Activated effector memory CD4-positive, alpha-beta T cell treated with Interleukin-2 at 50 U/mL for 16 hours (primary cell): ENCODE measurements at places on chromosomes 2 and 18.

GRCh38 chr18:57057890-57058289 lies 89.0 kb upstream of the BOD1L2 start:
- no peak for DNase-seq

DNA sequence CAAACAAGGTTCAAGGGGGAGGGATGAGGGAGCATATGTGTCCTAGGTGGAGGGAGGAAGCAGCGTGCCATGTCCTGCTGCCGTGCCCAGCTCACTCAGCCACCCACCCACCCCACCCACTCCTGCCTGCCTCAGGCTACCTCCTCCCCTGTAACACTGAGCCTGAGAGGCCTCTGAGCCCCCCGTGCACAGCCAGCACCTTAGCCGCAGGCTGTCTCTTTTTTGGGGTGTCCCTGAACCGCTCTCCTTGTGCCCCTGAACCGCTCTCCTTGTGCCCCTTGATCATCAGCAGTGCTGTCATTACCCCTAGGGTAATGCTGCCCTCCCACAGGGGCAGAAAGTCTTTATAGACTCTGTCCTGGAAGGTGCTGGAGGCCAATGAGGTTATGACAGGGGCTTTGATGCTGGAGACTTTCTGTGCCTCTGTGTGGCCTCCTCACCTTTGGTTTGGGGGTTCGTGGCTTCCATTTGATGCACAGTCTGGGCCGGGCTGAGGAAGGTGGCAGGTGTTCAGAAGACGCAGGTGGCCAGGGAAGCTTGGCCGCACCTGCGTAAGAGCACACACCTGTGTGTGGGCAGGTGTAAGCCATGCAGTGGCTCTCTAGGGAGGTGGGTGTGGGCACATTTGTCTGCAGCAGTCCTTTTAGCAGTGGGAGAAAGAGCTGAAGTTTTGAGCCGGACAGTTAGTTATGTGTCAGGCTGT lies 140.0 kb downstream of the SEPTIN10 start:
- no peak for DNase-seq

GRCh38 chr2:42513252-42513918 lies 19.6 kb upstream of the KCNG3 start:
- no peak for DNase-seq

GRCh38 chr18:76275727-76276313 lies 219.2 kb downstream of the ZNF516 start:
- no peak for DNase-seq

DNA sequence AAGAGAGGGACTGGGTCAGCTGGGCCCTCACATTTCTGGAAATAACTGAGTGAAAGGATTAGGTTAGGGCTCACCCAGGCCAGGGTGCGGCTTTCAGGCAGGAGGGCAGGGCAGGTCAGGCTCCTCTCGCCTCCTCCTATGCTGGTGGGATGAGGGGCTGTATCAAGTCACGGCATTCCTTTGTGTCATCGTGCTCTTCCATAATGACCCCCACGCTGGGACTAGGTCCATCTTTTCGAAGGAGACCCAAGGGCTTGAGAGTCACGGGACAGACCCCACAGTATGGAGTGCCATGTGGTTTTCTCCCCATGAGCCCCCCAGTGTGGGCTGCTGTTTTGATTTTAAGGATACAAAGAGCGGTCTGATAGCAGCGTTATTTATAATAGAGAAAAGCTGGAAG lies 137.8 kb upstream of the COPS8 start:
- no peak for DNase-seq

DNA sequence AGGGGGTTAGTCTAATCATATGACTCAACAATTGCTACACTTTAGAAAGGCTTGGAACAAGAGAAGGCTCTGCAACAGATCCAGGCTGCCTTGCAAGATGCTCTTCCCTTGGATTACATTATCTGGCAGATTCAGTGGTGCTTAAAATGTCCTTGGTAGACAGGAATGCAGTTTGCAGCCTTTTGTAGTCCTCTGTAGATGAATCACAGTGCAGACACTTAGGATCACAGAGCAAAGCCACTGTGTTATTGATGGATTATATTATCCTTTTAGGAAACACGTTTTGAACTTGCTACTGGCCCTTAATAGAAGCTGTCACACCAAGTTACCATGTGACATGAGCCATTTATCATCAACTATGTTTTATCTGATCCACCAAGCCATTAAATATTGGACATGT lies 152.2 kb downstream of the CBLN2 start:
- no peak for DNase-seq

GRCh38 chr2:175136334-175137215 lies 31.4 kb downstream of the ATF2 start:
- DNase-seq: no peak

DNA sequence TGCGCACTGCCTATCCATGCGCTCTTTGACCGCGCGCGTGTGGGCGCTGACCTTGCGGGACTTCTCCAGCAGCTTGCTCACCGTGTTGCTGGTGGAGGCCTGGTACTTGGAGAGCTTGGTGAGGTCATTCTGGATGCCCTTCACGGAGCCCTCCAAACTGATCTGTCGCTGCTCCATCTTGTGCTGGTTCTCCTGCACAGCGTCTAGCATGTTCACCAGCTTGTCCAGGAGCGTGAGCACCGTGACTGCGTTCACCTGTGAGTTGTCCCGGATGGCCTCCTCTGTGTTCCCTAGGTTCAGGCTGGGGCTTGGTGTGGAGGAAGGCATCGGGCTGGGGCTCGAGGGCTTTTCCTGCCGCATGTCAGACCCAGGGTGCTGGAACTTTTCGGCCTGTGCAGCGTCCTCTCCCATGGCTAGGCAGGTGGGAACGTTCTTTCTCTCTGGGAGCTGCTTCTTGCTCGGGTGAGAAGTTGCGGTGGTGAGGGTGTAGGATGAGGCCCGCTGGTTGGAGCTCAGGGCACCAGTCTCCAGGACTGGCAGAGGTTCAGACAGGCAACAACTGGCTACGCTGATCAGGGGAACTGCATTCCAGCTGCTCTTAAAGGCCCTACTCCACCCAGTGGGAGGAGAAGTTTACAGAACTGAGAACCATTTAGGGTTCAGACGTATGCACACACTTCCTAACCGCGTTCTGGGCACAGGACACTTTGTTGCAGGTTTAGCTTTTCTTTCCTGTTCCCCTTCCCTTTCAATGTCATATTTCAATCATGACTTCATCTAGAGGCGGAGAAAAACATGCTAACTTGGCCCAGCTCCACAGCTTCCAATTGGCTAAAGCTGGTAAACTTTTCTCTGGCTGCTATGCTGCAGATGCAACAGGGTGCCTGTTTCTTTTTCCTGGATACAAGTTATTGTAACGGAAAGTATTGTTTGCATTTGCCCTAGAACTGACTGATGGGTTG lies at the start of gene CAVIN2:
Gene CAVIN2, minus strand, starts transcription at position 574 of the 962 bp plus-strand sequence. Its CDS starts 163 bp downstream, at position 411.
- DNase-seq: no peak

DNA sequence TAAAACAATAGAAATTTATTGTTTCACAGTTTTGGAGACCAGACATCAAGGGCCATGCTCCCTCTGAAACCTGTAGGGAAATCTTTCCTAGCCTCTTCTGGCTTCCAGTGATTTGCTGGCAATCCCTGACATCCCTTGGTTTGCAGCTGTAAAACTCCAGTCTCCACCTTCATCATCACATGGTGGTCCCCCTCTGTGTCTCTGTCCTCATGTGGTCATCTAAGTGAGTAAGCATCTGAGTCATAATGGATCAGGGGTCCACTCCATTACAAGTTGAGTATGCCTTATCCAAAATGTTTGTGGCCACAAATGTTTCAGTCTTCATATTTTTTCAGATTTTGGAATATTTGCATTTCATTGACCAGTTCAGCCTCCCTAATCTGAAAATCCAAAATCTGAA lies 5.6 kb upstream of the SGPP2 start:
- no peak for DNase-seq

DNA sequence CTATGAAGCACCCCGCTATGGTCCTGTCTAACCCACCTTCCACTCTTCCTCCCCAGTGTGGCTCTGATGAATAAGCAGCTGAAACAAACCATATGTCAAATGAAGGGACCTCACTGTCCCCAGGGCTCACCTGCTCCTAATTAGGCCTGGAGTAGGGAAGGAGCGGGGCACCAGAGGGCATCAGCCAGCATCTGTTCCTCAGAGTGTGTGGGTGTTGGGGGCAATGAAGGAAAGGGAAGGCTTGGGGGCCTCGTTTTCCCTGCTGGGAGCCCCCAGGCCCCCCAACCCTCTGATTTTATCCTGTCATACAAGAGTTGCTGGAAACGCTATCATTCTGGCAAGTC lies 274.7 kb downstream of the HAUS1 start:
- DNase-seq: no peak

DNA sequence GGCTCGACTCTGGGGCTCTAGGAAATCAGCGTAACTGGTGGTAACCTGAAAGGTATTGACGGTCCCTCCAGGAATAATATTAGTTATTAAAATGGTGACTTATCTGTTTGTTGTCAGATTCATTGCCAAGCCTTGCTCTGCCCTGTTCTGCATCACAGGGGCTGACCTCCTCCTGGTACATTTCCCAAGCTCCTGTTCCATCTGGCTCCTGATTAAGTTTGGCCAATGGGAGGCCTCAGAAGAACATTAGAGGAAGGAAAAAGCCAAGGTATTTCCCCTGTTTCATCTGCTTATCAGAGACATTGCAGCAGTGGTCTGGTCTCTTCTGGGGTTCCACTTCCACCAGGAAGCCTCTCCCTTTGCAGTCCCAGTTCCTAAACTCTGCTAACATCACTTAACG lies 527.0 kb downstream of the TNS1 start:
- DNase-seq: no peak
